ENCODE measurements at places on chromosomes 3 and 15.

DNA sequence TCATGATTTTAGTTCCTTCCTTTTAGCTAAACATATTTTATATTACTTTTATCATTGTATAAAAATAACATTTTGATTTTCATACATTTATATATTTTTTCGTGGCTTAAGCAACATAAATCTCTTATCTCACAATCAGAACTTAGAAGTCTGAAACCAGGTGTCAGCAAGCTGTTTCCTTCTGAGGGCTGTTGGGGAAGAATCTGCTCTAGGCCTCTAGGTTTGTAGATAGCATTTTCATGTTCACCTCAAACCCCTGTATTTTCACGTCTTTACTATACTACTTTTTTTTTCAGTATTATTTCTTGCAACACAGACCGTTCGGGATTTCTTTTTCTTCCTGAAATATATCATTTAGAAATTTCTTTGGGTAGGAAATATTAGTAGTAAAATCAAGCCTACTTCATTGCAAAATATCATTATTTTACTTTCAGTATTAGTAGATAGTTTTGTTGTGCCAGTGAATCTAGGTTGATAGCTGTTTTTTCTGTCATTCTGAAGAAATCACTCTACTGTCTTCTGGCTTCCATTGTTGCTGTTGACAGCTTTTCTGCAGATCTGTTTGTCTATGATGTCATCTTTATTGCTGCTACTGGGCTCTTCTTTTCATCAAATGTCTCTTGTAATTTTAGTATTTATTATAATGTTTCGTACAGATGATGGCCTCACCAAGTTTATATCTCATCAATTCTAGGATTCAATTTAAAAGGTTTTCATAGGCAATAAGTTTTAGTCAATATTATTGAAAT, 756.3 kb downstream of the VGLL3 start:
- DNase-seq, result no peak

DNA sequence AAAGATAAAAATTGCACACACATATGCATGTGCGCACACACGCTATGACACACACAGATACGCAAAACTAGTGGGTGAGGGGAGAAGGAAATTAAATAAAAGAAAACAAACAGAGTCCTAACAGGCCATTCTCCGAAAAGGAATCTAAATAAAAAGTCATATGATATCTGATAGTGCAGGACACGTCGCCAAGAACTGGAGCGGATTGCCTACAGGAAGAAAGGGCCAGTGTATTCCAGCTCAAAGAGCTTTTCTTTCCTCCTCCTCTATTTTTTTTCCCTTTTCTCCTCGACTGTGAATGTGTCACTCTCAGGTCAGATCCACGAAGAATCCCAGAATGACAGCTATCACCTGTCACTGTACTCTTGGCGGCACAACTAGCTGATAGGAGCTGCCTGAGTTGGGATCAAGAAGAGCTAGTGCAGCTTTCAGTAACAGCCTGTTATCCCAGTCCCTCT, 157.8 kb downstream of the TIGIT start:
- DNase-seq, result no peak

DNA sequence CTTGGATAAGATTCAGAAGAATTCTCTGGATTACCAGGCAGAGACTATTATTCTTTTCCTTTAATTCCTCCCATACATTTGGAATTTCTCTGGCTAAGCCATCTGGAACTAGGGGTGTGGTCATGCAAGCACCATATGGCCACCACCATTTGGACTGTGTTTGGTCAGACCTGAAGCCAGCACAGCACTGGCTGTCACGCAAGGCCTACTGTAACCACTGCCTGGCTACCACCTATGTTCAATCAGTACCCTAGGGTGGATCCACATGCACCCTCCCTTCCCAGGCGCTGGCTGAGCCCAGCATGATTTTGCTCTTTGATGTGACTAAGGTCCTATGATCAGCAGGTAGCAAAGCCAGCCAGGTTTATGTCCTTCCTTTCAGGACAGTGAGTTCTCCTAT, 287.8 kb upstream of the GOLIM4 start:
- DNase-seq, result no peak

GRCh38 chr3:111246967-111247760, 175.5 kb downstream of the NECTIN3 start:
- no peak for DNase-seq

DNA sequence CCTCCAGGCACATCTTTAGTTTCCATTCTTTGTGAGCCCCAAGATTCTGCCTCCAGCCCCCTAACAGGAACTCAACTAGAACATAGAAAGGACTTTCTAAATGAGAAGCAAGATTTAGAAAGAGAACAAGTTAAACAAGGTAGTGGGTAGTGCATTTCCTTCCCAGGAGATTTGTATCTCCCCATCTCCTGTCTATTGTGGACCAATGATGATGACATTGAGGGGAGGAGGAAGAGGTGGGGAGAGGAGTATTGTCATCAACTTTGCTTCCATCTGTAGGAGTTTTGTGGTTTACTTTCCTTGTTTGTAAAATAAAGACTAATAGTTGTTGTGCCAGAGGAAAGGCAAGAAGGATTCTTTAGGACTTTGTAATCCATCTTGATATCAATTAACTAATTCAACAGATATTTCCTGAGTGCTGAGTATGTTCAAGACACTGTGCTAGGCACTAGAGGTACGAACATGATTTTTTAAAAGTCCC, 235.3 kb upstream of the ROPN1 start:
- DNase-seq, result no peak

- DNase-seq, result no peak
Observed at GRCh38 chr3:11910971-11911531, 64.4 kb upstream of the TAMM41 start.

DNA sequence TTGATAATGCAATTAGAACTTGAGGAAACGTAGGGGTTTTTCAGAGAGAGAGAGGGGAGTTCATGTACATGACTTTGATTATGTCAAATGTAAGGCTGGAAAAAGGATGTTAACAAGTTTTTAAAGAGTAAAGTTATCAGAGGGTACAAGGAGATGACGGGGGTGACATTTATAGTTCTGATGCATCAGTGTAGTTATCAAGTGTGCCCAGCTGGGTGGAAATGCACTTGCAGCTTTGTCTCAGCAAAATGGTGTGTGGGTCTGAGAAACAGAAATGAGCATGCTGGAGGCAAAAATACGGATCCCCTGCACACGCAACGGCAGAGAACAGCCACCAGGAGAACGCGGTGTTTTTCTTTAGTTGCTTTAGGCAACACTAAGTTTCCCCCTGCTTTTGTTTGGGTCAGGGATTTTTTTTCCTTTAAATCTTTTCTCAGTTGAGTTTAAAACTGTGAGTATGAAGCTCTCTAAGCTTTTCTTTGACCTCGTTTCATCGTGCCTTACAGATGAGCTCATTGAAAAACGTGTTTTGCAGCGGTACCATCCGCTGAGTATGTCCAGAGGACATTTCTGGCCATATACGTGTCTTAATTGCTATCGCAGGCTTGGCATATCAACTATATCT, 205.4 kb downstream of the PDZRN3 start:
- DNase-seq, result no peak

DNA sequence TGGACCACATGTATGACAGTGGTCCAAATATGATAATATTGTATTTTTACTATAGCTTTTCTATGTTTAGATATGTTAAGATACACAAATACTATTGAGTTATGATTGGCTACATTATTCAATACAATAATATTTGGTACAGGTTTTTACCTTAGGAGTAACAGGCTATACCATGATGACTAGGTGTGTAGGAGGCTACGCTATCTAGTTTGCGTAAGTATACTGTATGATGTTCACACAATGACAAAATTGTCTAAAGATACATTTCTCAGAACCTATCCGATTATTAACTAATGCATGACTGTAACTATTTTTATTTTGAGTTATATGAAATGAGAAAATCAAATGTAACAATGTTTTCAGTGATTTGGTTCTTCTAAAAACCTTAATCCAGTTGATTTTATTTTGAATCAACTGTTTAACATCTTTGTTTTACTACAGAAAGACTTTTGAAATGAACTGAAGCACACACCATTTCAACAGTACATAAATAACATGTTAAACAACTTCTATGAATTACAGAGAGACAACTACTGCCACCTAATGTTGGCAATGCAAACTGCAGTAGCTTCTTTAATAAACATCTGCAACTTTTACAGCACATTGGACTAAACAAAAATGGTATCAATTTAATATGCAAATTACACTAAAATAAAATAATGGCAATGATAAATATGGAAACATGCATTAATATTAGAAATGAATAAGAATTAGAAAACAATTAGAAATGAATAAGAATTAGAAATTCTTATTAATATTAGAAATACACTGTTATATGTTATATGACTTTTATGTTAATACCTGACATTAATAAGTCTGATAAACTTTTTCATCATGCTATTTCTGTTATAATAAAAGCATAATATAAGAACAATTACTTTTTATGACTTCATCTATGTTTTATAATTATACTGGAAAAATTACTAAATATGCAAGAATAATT, 255.7 kb downstream of the MBNL1 start:
- DNase-seq, result no peak

- DNase-seq, result no peak
Observed at GRCh38 chr3:196927571-196928453, 14.5 kb downstream of the NCBP2 start.

DNA sequence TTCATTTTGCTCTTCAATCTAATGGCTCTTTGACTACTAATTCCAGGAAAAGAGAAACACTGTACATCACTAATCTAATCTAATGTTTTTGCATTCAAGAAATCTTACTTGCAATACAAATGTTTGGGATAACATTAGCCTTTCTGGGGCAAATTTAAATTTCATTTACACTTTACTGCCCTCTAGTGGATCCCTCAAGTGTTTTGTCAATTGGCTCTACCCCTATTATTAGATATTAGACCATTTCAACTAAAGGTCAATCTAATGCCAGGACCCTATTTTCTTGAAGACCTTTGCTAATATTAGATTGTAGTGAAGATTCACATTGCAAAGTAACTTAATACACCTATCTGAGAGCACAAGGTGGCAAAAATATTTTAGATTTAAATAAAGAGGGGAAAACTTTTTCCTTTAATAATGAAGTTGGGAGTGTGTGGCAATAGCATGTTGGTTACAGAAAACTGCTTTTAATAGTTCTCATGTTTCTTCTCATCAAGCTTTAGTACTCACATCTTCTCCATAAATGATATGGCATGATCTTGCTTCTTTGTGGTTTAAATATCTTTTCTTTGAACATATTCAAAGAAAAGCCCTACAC, 5.0 kb downstream of the C2CD4A start:
- no peak for DNase-seq

DNA sequence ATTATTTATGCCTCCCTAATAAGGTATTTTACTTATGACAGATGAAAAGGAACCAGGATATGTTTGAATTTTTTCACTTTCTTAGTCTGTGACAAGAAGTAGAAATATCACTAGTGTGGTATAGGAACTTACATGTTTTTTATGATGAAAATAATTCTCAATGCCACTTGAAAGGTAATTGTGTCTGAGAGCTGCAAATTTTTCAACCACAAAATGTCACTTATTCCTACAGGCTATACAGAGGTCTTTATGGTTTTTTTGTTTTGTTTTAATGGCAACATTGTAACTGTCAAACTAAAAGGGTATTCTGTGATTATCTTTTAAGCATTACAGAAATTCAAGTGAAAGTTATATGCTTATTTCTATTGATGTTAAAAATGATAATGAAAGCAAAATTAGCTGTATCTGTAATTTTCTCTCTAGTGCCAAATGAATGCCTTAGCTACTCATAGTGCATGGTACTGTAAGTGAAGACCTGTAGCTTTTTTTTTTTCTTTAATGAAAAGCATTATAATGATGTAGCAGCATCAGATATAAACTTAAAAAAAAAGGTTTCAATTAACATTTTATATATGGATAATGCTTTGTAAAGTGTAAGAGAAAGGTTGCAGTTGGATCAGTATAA, 14.7 kb downstream of the FEM1B start:
- no peak for DNase-seq

- DNase-seq, result no peak
Observed at GRCh38 chr3:178056868-178057267, 479.4 kb upstream of the KCNMB2 start.

DNA sequence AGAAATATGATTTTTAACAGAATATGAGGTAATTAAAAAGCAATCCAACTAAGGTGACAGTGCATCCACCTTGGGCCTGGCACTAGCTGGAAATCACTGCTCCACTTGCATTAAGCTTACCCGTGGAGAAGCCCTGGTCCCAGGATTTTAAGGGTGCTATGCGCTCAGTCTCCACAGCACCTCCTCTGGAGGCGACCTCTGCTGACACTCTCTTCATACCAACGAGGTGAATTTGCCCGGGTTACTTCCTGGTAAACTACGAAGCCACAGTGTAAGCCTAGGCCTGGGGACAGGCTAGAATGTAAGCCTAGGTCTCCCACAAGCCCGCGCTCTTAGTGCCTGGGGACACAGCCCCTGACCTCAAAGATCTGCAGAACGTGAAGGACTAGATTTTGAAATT, 793 bp downstream of the APOD start:
- DNase-seq, result no peak

DNA sequence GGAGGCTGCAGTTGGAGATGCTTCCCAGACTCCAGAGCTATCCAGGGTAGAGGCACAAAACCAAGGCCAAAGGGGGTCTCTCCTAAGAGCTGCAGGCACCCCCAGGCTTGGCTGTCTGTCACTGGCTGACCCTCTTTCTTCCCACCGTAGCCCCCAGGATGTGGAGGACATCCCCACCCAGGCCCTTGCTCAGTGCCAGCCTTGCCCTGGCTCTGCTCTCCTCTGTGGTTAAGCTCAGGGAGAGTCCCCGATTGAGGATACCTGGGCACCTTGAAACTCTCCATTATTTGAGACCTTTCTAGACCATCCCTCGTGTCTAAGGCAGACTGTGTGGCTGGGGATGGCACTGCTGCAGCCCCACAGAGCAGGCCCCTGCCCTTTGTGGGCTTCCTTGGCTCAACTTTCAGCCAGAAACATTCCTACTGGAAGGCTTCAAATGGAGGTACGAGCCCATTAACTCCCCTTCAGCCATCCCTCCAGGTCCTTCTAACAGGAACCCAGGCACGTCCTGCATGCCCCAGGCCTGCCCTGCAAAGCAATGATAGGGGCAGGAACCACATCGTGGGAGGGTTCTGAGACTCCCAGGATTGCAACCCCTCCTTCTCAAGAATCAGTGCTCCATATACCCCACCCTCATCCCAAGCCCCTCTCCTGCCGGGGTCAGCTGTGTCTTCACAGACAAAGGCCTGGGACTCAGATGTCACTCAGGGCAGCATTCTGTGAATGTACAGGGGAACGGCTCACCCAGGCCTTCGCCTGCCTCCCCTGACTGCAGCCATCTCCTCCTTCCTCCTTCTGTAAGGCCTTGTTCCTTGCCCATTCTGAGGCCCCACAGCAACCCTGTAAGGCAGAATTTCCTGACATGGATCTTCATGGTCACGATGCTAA, 102.9 kb upstream of the ABHD17C start:
- DNase-seq, result no peak

DNA sequence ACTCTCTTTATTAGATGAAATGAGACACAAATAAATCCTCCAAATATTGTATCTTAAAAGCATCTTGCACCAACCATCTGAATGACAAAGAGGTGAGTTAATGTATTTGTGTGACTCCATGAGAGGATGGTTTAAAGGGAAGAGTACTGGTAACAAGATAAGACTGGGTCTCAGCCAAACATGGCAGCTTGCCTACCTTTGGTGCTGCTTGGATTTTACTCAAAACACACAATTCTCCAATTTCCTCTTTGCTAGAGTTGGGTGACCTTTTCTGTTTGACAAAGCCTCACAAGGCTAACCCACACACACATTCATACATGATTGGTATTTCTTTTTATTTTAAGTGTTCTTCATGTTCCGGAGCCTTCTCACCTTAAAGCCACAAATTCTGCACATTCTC, 506.4 kb downstream of the FGF12 start:
- DNase-seq, result no peak

Data from activated CD4-positive, CD25-positive, alpha-beta regulatory T cell treated with anti-CD3 and anti-CD28 coated beads, Interleukin-2, amount 50 U/mL, for 72 hours (primary cell).